ENCODE measurements at places on chromosomes 6 and 20.

DNA sequence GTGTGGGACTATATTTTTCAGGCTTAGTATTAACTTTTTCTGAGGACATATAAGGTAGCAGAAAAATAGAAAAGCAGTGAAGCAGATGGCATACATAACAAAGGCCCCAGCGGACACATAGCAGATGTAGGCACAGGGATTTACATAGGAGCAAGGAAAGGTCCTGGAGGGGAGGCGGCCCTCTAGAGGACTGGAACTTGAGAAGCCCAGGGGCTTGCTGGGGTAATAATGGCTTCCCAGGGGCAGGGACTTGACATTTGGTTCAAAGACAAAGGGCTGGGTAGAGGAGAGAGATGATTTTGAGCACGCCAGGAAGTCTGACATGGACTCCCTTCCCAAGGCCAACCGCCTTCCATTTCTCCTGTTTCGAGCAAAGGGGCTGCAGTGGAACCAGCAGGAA is 31.7 kb upstream of the OSTM1 start:
- DNase-seq = no peak

GRCh38 chr20:20207872-20208271 is 155.5 kb downstream of the CFAP61 start:
- no peak for DNase-seq

GRCh38 chr20:10971096-10971495 is 297.3 kb upstream of the JAG1 start:
- DNase-seq = no peak

- DNase-seq = no peak
These were observed 81.0 kb downstream of the ATRN start for GRCh38 chr20:3551681-3552434.

GRCh38 chr6:159646733-159647132 is 46.3 kb downstream of the SOD2 start:
- no peak for DNase-seq

DNA sequence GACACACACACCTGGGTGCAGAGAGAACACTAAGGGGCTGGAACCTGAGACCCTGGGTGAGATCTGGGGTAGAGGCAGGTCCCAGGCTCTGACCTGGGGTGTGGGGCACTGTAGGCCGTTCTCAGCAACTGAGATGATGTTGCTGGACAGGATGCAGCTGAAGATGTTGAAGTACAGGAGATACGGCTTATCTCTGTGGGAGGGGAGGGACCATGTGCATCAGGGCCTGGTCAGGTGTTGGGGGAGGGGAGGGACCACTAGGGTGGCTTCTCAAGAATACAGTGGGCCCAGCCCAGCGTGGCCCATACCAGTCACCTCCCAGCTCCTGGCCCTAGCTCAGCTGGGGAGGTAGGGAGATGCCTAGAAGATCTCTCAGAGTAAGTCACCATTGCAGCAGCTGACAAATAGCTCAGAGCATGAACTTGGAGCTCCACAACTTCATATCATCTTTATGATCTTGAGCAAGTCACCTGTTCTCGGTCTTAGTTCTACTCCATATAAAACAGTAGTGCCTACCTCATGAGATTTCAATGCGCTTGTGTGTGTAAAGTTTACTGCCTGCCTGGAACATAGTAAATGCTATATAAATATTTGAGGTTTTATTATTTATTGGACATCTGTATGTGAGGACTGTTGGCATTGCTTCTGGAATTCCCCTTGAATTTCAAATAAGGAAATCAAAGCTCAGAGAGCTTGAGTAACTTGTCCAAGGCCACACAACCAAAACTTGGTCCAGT is 3.8 kb downstream of the SLC44A4 start:
- DNase-seq = no peak

DNA sequence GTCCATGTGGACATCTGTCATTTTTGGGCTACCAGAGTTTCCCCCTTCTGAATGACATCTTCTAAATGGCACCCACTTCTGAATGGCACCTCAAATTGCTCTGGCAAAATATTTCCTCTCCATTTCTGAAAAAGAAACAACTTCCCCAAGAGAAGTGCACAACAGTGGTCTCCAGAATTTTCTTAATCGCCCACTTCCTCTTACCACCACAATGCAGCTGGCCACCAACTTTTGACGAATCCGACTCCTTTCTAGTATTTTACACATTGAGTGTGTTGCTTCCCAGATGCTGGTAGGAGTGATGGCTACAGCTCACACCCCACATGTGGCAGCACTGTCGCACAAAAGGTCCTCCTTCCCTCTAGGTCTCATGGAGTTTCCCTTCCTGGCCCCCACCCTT is 216.1 kb downstream of the FOXA2 start:
- no peak for DNase-seq

- no peak for DNase-seq
These were observed 289.5 kb upstream of the CDYL start for GRCh38 chr6:4486568-4487315.

GRCh38 chr6:136158971-136159370 is 91.1 kb downstream of the MTFR2 start:
- no peak for DNase-seq

GRCh38 chr6:134065706-134066105 is 13.3 kb upstream of the SLC2A12 start:
- DNase-seq = no peak

GRCh38 chr6:12383448-12383847 is 93.3 kb downstream of the EDN1 start:
- no peak for DNase-seq

DNA sequence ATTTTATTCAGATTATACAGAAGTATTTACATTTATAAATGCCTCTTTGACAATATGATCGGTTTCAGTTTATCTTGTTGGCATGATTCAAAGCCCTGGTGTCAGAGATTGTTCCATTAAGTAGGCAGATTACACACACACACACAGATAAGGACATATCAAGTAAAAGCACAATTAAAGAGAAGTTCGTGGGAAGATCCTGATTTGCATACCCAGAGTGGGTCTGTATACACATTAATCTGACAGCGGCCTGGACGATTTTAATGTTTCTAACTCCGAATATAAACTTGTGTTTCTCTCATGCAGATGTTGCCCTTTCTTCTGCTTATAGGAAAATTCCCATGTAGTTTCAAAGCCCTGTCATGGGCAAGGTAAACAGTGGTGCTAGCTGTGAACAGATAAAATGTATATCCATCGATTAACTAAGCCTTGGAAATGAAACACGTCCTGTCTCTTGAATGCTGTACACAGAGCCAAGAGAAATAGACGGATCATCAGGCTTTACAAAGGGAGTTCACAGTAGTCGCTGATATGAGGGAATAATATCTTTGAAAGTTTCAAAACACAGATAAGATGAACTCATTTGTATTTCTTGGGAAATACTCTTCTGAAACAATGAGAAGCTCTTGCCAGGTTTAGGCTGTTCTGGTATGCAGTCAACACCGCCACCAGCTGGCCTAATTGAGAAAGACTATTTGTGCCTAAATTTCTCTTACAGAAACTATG is 108.2 kb upstream of the GMDS start:
- no peak for DNase-seq

DNA sequence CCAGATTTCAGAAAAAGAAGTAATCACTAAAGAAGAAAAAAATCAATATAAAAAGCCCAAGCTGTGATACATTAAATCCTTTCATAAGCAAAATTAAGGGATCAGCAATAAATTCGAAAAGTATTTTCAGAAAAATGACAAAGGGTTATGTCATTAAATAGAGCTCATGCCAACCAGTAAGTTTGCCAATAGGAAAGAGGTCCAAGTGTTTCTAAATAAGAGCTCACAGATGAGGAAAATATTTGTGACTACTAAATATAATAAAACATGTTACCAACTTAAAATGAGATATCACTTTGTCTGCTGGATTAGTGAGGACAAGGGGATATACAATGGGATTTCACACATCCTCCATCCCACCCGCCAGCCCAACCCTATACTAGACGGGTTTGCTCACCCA is 140.3 kb upstream of the EYA4 start:
- no peak for DNase-seq

GRCh38 chr6:30207619-30208295 is 5.4 kb downstream of the TRIM26 start:
- no peak for DNase-seq

DNA sequence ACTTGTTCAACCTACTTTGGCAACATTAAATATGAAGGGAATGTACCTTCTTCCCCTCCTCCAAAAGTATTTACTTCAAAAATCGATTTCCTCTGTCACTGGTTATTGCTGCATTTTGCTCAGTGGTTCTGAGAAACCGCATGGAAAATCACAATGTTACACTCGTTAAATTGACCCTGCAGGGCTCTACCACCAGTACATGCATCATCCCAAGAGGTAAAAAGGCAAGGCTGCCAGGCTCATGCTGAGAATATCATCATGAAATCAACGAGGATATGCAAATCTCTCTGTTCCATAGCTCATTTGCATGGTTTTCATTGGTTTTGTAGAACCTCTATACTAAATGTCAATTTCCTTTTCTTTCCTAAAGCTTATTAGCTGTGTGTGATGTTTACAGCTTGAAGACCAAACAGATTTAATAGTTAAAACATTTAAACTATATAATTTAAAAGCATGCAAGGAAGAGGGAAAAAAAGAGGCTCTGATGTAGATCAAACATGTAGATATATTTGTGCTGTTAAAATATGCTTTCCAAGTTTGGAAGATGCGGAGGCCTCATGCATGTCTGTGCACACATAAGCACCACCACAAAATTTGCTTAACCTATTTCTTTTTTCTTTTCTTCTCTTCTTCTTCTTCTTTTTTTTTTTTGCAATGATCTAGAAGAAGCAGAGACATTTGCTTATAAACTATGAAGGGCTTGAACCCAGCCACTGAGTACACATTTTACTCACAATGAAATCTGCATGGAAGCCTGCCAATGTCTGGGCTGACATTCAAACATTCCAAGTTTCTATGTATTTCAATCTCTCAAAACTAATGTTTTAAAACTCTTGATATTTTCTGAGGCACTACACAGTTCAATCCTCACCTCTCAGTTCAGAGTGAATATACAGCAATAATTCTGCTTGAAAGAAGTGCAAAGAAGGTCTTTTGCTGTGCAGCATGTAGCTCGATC is 194.0 kb downstream of the GMPR start:
- DNase-seq = no peak

DNA sequence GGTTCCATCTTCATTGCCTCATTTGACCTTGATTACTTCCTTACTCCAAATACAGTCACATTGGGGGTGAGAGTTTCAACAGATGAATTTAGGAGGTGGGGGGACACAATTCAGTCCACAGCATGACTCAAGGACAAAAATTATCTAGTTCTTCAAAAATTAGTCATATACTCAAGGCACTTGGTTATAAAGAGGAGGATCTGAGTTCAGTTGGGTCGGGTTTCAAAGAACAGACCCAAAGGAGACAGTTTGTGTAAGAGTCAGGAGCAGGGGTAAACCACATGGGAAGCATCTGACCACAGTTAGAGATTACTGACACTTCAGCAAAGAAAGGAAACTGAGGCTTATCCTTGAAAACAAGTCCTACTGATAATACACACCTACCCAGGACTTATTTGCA is 138.0 kb downstream of the TBC1D7 start:
- DNase-seq = no peak

DNA sequence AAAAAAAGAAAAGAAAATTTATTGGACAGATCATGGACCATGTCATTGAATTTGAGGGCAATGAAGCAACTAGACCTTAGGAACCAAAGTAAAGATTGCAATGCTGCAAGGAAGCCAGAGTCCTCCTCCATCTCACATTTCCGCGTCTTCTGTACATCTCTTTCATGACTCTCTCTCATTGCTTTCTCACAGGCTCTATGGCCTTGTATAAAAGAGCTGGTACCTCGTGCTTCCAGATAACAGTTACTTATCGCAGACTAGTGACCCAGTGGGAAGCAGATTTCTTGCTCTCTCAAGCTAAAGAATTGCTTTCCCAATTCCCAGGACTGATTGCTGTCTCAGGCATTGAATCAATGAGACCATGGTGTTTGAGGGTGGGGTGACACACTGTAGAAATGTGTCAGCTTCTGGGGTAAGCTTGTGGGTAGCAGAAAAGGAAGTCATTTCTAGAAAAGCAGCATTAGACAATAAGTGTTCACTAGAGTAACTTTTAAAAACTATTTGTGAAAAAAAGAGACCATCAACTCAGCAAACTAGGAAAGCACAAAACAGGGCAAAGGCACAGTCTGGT is 635.3 kb downstream of the UTRN start:
- no peak for DNase-seq

- DNase-seq = no peak
These were observed 29.0 kb downstream of the AFG1L start for GRCh38 chr6:108323710-108324466.

DNA sequence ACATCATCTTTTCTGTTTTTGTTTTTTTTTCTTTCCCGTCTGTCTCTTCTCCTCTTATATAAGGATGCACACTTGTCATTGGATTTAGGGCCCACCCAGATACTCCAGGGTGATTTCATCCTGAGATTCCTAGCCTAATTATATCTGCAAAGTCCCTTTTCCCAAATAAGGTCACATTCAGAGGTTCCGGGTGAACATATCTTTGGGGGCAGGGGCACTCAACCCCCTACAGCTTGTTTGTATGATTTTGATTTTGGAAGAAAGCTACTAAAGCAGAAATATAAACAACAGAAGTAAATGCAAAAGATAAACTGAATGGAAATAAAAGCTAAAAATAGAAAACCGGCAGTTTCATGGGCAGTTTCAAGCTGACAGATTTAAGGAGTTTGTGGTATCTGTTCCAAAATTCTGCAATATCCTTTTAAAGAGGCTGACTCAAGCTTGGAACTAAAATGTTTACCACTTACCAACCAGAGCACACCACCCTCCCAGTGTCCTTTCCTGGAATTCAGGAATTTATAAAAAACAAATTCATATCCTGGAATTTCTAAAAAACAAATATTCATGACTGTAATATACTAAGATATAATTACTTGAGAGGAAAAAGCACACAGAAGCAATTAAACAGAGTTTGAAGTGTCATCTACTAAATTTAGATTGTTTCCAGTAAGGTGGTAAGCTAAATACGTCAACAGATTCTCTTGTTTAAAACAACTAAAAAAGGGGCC is 100.0 kb upstream of the CARMIL1 start:
- DNase-seq = no peak

- DNase-seq = no peak
These were observed 211.3 kb downstream of the ARID1B start for GRCh38 chr6:156988276-156989158.

DNA sequence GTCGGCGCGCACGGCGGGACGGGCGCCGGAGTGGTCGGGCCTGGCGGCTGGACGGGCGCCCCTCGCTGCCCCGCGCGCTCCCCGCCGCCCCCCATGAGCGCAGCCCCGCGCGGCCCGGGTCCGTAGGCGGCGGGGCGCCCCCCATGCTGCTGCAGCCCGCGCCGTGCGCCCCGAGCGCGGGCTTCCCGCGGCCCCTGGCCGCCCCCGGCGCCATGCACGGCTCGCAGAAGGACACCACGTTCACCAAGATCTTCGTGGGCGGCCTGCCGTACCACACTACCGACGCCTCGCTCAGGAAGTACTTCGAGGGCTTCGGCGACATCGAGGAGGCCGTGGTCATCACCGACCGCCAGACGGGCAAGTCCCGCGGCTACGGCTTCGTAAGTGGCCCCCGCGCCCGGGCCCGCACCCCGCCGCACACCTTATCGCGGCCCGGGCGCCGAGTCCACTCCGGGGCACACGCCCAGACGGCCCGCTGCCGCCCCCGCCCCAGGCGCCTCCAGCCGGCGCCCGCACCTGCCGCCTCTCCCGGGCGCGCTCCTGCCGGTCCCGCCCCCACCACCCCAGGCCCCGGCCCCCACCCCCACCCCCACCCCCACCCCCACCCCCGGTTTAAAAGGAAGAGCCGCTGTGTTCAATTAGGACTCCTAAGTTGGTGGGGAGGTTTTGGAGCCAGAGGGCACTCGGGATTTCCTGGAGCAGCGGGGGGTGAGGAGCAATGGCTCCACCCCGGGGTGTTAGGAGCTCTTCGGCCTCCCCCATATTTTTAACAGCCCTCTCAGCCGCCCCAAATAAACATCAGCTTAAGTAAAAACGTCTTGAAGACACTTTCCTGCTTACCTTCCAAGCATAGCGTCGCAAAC is 474 bp downstream of the RBM38 start:
- no peak for DNase-seq

GRCh38 chr20:33827634-33828325 is 16.6 kb downstream of the CHMP4B start:
- DNase-seq = no peak
